ENCODE measurements at places on chromosomes 11 and 22.

GRCh38 chr22:26035523-26035922 lies 133.7 kb upstream of the SEZ6L start:
- no peak for DNase-seq

GRCh38 chr11:97961431-97961830 lies 1059.3 kb upstream of the CNTN5 start:
- no peak for DNase-seq

DNA sequence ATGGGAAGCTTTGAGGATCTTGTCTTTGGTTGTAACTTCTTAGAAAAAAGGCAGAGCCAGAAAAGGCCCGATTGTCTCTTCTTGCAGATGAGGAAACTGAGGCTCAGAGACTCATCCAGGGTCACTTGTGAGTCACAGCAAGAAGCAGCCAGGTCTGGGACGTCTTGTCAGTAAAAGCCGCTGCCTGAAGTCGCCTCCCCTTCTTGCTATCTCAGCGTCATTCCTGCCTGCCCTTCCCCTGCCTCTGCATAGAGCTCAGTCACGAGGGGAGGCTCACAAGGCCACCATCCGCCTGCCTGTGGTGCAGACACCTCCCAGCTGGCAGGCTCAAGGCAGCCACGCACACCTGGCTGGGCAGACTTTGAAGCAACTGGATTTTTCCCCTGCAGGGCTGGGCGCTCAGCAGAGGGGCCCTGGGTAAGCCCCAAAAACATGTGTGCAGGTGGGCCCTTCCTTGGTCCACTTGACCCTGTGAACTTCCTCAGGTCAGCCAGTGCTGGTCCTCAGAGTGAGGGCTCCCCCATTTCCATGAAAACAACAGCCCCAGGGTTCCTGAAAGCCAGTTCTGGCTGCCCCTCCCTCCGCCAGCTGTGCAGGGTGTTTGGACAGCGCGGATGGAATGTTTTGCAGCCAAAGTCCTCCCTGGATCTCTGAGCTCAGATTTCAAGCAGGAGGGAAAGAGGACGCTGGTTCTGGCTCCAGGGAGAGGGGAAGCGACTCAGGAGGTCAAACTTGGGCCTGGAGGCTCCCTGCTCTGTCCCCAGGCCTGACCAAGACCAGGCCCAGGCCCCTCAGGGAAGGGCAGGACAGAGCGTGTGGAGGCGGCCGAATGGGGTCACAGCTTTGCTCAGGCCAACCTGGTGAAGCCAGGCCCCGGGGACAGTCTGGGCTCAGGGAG lies 6.0 kb upstream of the RAB3IL1 start:
- no peak for DNase-seq

DNA sequence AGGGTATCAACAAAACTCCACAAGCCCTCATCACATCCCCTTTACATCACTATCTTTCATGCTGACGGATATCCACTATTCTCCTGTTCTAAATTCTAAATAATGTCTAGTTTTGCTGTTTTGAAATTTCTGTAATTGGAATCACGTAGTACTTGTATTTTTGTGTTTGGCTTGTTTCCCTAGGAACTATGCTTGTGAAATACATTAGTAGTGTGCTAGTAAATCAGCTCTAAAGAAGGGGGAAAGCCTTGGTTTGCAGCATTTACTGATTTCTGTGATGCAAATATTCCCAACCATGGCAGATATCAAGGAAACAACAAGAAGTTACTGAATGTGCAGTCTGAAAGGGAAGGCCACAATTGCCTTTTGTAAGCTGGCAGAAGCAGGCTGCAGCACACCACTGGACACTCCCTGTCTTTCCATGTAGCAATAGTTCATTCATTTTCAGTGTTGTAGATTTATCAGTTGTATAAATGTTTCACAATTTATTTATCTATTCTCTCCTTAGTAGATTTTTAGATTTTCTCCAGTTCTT lies 4.7 kb upstream of the FOLH1 start:
- DNase-seq = no peak

DNA sequence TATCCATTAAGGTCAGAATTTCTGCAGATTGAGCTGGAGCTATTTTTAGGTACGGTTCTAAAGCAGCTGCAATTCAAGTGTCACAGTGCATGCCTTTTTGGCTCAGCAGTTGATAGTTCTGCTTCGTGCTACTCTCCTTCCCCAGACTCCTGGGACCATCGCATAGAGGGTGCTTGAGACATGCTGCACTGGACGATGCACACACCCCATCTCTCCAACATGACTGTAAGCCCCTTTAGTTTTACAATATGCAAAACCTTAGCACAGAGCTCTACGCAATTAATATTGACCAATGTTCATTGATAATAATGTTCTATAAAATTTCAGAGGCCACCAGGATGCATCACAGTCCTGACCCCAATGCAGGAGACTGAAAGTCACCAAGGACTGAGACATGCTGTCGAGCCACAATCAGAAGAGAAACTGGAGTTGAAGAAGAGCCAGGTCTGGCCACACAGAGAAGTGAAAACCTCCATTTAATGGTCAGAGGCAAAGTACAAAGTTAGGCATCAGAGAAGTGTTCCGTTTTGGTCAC lies 120.9 kb upstream of the ZC3H12C start:
- DNase-seq = no peak

DNA sequence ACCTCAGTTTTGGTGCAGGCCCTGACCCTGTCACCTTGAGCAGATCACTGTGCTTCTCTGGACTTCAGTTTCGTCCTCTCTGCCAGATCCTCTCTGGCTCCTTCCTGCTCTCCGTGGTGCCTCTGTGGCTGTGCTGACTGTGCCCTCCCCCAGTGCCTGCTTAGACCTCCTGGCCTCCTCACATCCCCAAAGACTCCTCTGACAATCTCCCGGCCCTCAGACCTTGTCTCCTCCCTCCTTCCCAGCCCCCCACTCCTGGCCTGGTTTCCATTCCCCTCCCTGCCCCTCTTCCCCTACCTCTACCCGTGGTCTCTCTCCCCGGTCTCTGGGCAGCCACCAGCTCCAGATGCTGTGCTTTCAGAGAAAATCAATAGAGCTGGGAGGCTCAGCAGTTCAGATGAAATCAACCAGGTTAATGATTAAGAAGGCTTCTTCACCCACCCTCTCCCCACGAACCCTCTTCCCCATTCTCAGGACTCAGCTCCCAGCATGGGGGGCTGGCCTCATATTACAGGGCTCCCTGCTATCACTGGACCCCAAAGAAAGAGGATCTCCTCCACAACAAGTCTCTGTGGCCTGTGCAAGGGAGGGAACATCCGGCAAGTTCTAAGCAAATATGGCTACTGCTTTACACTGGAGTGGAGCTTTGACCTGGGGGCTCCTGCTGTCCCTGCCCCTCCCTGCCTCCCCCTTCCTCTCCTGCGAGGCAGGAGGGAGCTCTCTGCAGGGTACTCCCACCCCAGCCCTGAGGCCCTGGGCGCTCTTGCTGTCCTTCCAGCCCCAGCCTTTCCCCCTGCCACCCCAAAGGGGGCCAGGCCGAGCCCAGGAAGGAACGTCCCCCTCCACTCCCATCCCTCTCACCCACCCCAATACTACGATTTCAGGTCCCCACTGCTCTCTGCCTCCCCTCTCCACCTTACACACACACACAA lies 8.5 kb downstream of the BACE1-AS start:
- DNase-seq = no peak

GRCh38 chr11:117423046-117423575 lies 95.5 kb downstream of the CEP164 start:
- DNase-seq = no peak

DNA sequence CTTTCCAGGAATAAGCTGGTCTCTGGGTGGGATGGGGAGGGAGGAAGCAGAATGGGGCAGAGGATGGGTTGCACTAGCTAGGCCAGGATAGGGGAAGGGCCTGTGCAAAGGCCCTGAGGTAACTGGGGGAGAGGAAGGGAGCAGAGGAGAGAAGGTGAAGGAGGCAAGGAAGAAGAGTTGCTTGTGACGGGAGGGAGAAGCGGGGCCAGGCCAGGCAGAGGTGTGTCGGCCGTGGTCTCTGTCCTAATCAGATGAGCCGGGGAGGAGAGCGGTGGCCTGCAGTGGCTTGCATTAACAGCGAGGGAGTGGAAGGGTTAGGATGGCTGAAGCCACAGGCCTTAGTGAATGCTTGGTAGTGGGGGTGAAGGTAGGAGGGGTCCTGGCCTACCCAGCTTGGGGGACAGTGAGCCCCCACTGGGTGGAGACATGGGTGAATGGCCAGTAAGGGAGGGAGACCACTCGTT lies 6.0 kb upstream of the DERL3 start:
- no peak for DNase-seq

DNA sequence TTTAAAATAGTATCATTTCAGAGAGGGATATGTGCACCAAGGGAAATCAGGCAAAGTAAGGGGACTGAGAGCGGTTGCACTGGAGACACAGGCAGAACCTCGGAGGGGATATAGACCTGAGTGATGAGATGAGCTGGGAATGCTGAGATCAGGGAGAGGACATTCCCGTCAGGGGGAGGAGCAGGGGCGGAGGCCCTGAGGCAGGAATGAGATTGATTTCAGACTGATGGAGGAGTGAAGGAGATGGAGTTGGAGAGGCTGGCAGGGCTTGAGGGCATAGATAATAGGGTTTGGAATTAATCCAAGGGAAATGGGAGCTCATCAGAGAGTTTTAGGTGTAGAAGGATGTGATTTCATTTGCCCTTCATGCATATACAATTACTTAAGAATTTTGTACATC lies 13.2 kb downstream of the CD6 start:
- DNase-seq = no peak

DNA sequence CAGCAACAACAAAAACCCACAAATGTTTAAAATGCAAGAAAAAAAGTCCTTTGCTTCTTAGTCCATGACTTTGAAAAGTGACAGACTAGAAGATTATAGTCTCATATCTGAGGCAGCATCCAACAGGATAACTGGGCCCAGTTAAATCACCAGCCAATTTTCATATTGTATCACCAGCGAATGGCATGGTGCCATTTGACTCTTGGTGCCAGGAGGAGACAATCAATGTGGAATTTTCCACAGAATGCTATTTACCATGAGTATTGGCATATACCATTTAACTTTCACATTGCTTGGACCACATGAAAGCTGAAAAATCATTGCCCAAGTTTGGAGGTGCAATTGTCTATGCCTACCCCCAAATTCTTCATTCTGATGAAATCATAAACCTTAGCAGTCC lies 255.5 kb downstream of the TENM4 start:
- no peak for DNase-seq

- no peak for DNase-seq
These were observed 831.6 kb downstream of the KCNA4 start for GRCh38 chr11:29184939-29185890.

GRCh38 chr11:62402226-62402959 lies 16.4 kb upstream of the SCGB1A1 start:
- DNase-seq = peak; percentile 43

- no peak for DNase-seq
These were observed 18.1 kb downstream of the DGCR2 start for GRCh38 chr22:19103880-19104821.

DNA sequence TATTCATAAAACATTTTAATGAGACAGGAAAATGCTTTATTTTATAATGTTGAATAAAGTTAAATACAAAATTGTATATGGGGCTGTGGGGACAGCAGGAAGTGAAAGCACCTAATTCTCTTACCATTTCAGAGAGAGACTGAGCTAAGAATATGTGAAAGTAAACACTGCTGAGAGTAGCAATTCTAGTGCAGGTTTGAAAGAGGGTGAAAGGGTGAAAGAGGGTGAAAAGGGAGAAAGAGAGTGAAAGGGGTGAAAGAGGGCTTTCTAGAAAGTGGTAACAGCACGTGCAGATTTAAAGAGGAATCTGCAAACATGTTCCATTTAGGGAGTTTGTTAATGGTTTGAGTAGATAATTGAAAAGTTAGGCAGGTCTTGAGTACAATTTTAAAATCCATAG lies 652.0 kb upstream of the CCDC90B start:
- DNase-seq = no peak

DNA sequence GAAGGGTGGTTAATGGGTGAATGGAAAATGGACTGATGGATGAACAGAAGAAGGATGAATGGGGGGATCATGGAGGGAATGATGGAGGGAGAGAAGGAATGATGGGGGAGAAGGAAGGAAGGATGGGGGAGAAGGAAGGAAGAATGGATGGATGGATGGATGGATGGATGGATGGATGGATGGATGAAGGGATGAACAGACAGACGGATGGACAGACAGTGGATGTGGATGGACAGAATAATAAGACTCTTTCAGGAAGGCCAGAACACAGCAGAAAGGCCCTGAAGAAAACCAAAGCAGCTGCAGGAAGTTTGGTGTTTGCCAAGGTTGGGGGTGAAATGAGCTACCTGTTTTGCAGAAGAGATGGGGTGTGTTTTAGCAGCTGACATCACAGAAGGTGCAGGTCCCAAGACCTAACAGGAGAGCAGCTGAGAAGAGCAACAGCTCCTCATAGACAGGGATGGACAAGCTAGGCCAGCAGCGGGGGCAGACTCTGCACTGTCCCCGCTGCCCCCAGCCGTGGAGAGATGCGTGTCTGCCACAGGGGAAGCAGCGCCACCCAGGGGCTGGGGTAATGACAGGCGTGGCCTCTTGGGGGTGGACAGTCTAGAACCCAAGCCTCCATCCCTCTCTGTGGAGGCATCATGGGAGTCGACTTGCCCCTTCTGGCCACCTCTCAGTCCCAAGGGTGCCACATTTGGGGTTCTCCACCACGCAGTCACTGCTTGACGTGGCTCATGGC lies 17.9 kb downstream of the C1QTNF6 start:
- DNase-seq = no peak

DNA sequence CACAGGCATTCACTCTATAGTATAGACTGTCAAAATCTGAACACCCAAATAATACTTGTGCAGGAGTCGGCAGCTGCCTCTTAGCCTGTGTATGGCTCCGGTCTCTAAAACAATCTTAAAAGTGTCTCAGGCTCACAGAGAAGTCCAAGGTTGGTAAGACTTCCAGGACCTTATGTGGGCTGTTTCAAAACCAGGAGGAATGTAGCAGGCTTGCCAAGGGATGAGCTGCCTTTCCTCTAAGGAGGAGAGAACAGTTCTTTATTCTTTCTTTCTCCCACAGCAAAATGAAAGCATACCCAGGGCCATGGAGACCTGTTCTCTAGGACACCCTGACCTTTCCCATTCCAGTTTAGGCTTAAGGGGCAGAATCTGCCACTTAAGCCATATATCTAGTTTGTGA lies 176.5 kb downstream of the TRPC6 start:
- no peak for DNase-seq

DNA sequence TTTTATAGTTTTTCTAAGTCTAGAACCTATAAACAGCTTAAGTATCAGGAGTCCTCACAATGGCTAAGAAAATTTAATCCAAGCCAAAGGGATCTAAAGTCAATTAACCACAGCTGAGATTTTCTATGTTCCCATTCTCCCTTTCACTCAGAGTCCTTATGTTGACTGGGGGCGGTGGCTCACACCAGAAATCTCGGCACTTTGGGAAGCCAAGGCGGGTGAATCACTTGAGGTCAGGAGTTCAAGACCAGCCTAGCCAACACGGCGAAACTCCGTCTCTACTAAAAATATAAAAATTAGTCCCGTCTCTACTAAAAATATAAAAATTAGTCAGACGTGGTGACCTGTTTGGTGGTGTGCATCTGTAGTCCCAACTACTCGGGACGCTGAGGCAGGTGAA lies 6.9 kb downstream of the RDX start:
- no peak for DNase-seq

DNA sequence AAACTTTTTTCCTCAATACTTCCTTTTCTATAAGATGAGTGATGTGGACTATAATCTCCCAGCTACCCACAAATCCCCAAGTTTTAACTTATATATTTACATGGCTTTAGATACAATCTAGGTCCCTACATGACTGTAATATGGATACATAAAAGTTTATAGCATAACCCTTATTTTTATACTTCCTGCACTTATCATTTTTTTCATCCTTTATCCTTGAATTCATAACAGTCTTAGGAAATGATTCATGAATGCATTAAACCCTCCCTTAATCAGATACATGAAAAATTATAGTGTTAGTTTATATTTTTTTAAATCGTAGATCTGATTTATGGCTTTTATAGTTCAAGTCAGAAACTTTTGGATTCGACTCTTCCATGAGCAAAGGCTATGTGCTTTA lies 195.8 kb downstream of the MAML2 start:
- no peak for DNase-seq
